Activated naive CD8-positive, alpha-beta T cell treated with anti-CD3 and anti-CD28 coated beads, Interleukin-2, amount 10 ng/mL, durations not matched to agents 7 days and 5 days (primary cell): ENCODE measurements at places on chromosomes 2 and 18. TPM values are rescaled to one million over a fixed set of nuclear protein-coding genes. Genes with fewer than 3 reads are reported as not detected.
A peak's percentile ranks its signal among the peaks of the same experiment; 100 is the strongest.

The CAVIN2 gene
- total RNA-seq, result not detected

GRCh38 chr2:15649561-15650255 lies 58.0 kb downstream of the DDX1 start:
- H3K27ac ChIP-seq, result no peak overlapping the region
- no peaks in the 10 kb centered on the region for H3K36me3 ChIP-seq
- no peak overlapping the region for H3K4me3 ChIP-seq
- H3K27me3 ChIP-seq, result peaks cover 4% of the 10 kb centered on the region
- no peak for DNase-seq

The COX5B gene
- 190 TPM for total RNA-seq

DNA sequence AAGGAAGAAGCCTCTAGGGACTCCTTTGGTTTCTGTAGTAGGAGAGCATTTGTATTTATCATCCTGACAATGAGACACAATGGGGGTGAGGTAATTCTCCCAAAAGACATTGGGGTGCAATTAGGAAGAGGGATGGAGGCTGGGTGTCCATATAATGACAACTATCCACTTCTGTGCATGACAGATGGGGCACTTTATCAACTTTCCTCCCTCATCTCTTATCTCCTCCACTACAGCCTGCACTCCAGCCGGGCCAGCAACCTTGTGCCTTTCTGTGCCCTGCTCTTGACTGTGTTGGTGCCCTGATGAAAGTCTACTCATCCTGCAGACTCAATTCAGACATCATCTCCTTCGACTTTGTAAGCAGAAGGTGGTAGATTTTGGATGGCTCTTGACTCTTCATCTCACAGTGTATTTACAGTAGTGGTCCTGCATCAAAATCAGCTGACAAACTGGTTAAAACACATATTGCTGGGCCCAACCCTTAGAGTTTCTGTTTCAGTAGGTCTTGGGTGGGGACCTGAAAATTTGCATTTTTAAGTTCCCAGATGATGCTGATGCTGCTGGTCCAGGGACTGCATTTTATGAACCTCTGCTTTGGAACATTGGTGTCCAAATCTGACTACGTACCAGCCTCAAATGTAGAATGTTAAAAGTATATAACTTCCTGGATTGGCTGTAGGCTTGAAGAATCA lies 40.8 kb upstream of the CFAP36 start:
- no peak overlapping the region for H3K27ac ChIP-seq
- H3K4me3 ChIP-seq, result no peak overlapping the region
- no peaks in the 10 kb centered on the region for H3K27me3 ChIP-seq
- H3K36me3 ChIP-seq, result no peaks in the 10 kb centered on the region
- no peak for DNase-seq

The ANKRD30BL gene
- 0.20 TPM for total RNA-seq

DNA sequence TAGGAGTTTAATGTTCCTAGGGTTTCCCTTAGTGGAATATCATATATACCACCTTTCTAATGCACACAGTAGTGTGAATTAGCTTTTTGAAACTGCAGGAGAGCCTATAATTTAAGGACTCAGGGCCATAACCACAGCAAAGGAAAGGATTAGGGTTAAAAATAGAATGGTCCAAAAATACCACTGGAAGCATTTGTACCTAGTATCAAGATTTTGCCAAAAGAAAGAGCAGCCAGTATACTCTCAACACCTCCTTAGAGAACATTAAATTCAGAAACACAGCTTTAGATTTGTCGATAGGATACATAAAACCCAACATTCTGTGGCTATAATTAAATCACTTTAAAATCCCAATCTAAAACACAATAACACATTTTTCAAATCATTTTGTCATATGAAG lies 634.9 kb downstream of the EPHA4 start:
- H3K27ac ChIP-seq, result no peak overlapping the region
- no peaks in the 10 kb centered on the region for H3K27me3 ChIP-seq
- no peaks in the 10 kb centered on the region for H3K4me1 ChIP-seq
- DNase-seq, result no peak
- H3K4me3 ChIP-seq, result no peak overlapping the region

DNA sequence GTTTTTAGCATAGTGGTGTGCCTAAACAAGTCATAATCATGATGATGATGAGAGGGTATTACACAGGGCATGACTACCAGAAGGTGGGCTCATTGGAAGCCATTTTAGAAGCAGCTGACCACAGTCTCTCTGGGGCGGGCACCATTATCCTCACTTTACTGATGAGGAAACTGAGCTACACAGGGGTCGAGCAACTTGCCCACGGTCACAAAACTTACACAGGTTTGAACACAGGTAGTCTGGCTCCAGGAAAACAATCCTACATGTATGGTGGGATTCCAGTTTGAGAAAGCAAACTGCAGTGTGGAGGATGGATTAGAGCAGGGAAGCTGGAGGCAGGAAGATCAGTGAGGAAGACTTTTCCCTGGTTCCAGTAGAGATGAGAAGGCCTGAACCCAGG lies 6.2 kb downstream of the RHOB start:
- DNase-seq, result no peak
- H3K27me3 ChIP-seq, result peaks cover 37% of the 10 kb centered on the region
- no peak overlapping the region for H3K4me3 ChIP-seq
- no peaks in the 10 kb centered on the region for H3K36me3 ChIP-seq
- no peak overlapping the region for H3K27ac ChIP-seq

The TMSB10 gene
- 4,217 TPM for total RNA-seq

DNA sequence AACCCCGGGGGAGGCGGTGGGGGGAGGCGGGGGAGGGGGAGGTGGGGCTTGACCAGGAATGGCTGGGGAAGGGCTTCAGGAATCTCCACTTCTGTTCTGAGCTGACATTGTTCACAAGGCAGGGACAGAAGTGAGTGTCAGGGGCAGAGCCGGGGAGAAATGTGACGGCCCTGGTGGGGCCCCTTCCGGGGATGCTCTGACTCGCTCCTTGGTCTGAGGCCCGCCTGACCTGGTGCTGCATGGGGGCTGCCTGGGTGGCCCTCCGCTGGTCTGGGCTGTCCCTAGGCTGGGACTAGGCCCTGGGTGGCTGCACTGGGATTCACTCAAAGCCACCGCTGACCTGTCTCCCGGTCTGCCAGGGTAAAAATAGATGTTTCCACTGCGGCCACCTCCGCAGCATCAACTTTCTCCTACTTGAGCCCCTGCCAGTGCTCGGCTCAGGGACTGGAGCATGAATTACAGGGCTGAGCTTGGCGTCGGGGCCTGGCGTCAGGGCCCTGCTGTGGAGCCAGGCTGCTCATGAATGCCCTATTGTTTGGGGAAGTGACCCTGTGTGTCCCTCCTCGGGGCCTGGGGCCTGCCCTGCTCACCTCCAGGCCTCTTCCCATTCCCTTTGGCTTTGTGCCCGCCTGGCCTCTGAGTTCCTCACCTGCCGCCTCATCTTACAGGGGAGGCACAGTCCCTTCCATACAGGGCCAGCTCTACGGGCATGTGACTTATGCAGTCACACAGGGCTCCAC lies 247.5 kb downstream of the DYSF start:
- peak; percentile 12 for DNase-seq
- H3K27me3 ChIP-seq, result peaks cover 4% of the 10 kb centered on the region
- no peak overlapping the region for H3K27ac ChIP-seq
- H3K36me3 ChIP-seq, result no peaks in the 10 kb centered on the region
- H3K4me1 ChIP-seq, result no peaks in the 10 kb centered on the region

DNA sequence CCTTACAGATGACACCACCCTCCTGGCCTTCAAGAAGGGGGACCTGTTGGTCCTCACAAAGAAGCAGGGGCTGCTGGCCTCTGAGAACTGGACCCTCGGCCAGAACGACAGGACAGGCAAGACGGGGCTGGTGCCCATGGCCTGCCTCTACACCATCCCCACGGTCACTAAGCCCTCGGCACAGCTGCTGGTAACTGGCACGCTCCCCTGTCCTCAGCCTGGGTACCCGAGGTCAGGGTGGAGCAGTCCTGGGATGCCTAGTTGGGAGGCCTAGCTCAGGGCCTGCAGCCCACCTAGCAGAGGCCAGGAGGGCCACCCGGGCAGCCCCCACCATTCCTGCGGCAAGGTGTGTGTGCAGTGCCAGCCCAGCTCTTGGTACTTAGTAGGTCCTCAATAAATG lies 16.3 kb upstream of the GPR17 start:
- H3K27ac ChIP-seq, result no peak overlapping the region
- H3K27me3 ChIP-seq, result no peaks in the 10 kb centered on the region
- no peak overlapping the region for H3K4me3 ChIP-seq
- no peaks in the 10 kb centered on the region for H3K36me3 ChIP-seq

The PARD3B gene
- total RNA-seq, result 0.55 TPM

The CDCA7 gene
- 77.8 TPM for total RNA-seq

GRCh38 chr2:161901460-161901859 lies 172.6 kb downstream of the DPP4 start:
- no peak overlapping the region for H3K27ac ChIP-seq
- peaks cover 1% of the 10 kb centered on the region for H3K36me3 ChIP-seq
- DNase-seq, result no peak

The ZNF638 gene
- total RNA-seq, result 101 TPM

- no peak overlapping the region for H3K4me3 ChIP-seq
- no peak overlapping the region for H3K27ac ChIP-seq
- no peaks in the 10 kb centered on the region for H3K4me1 ChIP-seq
- DNase-seq, result no peak
- H3K27me3 ChIP-seq, result peaks cover 2% of the 10 kb centered on the region
- no peaks in the 10 kb centered on the region for H3K36me3 ChIP-seq
Observed at GRCh38 chr2:235402422-235402821, 91.4 kb upstream of the AGAP1 start.

- H3K27me3 ChIP-seq, result peaks cover 42% of the 10 kb centered on the region
- H3K4me1 ChIP-seq, result no peaks in the 10 kb centered on the region
- no peak overlapping the region for H3K27ac ChIP-seq
- no peaks in the 10 kb centered on the region for H3K36me3 ChIP-seq
- DNase-seq, result no peak
- no peak overlapping the region for H3K4me3 ChIP-seq
Observed at GRCh38 chr18:63837590-63837989, 49.9 kb upstream of the SERPINB2 start.

DNA sequence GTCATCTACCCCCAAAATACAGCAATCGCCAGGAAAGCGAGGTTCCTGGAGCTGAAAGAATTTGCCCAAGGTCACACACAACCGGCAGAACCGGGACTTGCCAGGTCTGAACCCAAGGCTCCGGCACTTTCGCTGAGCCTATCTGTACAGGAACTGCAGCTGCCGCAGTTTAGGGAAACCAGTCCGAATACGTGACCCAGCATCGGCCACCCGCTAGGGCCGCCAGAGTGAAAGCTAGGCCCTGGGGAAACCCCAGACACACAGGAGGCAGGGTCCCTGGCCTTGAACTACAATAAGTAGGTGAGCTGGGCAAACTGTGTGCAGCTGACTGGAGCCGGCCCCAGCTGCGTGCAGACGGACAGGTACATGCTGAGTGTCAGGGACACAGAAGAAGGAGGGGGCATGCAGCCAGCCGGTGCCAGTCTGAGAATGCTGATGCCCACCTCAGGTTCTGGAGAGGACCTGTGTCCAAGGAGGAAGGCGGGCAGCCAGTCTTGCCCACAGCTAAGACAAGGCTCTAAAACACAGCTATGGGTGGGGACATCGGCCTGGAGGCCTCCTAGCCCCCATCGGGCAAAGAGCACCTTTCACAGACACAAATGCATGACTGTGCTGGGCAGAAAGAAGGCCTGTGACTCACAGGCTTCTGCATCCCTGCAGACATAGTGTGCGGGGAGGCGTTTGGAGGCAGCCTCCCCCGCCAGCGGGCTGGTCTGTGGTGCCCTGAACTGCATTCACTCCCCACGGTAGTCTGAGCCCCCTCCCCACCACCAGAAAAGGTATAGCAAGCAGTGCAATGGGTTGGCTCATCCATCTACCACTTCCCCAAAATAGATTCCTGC lies 107.4 kb upstream of the ID2 start:
- DNase-seq, result no peak
- no peak overlapping the region for H3K27ac ChIP-seq
- peaks cover 27% of the 10 kb centered on the region for H3K4me1 ChIP-seq

The ANKRD23 gene
- 17.8 TPM for total RNA-seq

- H3K27me3 ChIP-seq, result no peaks in the 10 kb centered on the region
- H3K36me3 ChIP-seq, result no peaks in the 10 kb centered on the region
- H3K4me1 ChIP-seq, result no peaks in the 10 kb centered on the region
- H3K4me3 ChIP-seq, result no peak overlapping the region
Observed at GRCh38 chr18:58241877-58242276, 197.9 kb downstream of the NEDD4L start.

GRCh38 chr18:48027401-48027963 lies 97.0 kb upstream of the SMAD2 start:
- DNase-seq, result no peak
- no peak overlapping the region for H3K27ac ChIP-seq
- no peaks in the 10 kb centered on the region for H3K36me3 ChIP-seq
- no peaks in the 10 kb centered on the region for H3K4me1 ChIP-seq

The ASXL3 gene
- total RNA-seq, result not detected

The TSGA10 gene
- 8.0 TPM for total RNA-seq

- H3K4me3 ChIP-seq, result no peak overlapping the region
- H3K36me3 ChIP-seq, result peaks cover 50% of the 10 kb centered on the region
- H3K4me1 ChIP-seq, result peaks cover 50% of the 10 kb centered on the region
Observed at GRCh38 chr2:174573621-174574081, 24.0 kb downstream of the WIPF1 start.

DNA sequence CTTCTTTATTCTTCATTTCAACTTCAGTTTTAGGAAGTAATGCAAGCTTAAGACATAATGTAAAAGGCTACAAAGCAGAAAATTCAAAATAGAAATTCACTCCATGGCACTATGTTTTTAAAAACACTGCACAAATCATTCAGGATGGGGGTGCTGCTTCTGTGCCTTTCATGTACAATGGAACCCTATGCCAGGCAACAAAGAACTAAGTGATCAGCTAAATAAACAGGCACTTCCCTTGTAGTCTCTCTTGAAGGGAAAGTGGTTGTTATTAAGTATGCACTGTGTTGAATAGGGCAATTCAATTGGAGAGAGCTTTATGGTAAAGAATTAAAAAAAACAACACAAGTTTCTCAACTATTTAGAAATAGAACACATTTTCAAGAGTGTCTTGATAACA lies 10.9 kb upstream of the ERBB4 start:
- no peak for DNase-seq
- no peaks in the 10 kb centered on the region for H3K27me3 ChIP-seq
- H3K36me3 ChIP-seq, result no peaks in the 10 kb centered on the region

DNA sequence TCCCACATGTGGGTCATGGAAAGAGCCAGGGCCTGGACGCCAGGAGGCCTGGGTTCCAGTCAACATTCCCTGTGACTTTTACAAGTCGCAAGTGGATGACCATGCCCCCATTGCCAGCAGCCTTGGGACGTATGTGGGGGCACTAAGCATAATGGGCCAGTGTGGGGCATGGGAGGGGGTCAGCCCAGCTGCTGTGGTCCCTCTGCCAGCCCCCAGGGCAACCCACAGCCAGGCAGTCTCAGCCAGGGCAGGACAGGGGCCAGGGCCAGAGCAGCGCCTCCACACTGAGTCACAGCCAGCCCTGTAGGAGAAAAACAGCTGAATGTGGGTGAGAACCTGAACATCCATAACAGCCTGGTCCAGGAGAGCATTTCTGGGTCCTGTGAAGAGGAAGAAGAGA lies 173.2 kb downstream of the GFPT1 start:
- no peak for DNase-seq
- H3K27ac ChIP-seq, result no peak overlapping the region
- H3K4me3 ChIP-seq, result no peak overlapping the region
- H3K4me1 ChIP-seq, result no peaks in the 10 kb centered on the region
- no peaks in the 10 kb centered on the region for H3K36me3 ChIP-seq

GRCh38 chr2:162490761-162491470 lies 147.0 kb downstream of the GCA start:
- H3K4me3 ChIP-seq, result no peak overlapping the region
- no peaks in the 10 kb centered on the region for H3K36me3 ChIP-seq
- no peak overlapping the region for H3K27ac ChIP-seq
- no peaks in the 10 kb centered on the region for H3K4me1 ChIP-seq

- peaks cover 12% of the 10 kb centered on the region for H3K4me1 ChIP-seq
- no peak for DNase-seq
Observed at GRCh38 chr2:231161252-231161839, 36.5 kb upstream of the HTR2B start.

- H3K27ac ChIP-seq, result no peak overlapping the region
- no peak overlapping the region for H3K4me3 ChIP-seq
- no peak for DNase-seq
Observed at GRCh38 chr2:237625216-237625705, 2.1 kb upstream of the LRRFIP1 start.
